Right cardiac atrium (tissue), 5 donors: ENCODE measurements at places on chromosomes 16 and 17.

DNA sequence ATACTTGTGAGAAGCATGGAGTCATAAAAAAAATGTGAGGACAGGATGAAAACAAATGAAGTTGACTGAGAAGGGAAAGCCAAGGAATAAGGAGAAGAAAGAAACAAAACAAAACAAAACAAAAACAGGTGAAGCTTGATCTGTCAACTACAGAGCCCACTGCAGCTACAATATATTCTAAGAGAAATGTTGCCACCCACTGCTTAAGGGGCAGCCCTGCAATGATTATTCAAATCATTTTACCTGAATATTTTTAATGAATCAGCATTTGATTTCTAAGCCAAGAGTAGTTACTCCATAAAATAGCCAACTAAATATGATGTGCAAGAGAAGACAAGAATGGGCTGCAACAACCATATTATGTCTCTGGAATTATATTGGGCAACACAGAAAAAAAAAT lies 252.0 kb upstream of the KIF2B start:
- no peak for DNase-seq

DNA sequence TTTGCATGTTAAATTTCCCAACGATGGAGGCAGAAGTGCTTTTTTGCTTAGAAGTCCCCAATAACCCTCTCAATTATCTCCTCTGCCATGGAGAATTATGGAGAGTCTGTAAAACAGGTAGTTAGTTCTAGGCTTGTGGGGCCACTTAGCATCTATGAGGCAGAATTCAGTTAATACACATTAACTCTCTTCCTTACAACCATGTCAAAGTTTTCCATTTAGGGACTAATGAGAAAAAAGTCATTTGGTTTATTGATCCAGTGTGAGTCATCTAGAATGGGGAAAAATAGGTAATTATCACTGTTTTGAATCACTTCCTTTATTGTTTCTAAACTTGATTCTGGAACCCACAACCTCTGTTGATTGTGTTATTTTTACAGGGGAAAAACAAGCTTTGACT lies 229.1 kb upstream of the COX10 start:
- no peak for DNase-seq

- DNase-seq: no peak
These were observed 11.8 kb downstream of the C17orf75 start for GRCh38 chr17:32330147-32330546.

DNA sequence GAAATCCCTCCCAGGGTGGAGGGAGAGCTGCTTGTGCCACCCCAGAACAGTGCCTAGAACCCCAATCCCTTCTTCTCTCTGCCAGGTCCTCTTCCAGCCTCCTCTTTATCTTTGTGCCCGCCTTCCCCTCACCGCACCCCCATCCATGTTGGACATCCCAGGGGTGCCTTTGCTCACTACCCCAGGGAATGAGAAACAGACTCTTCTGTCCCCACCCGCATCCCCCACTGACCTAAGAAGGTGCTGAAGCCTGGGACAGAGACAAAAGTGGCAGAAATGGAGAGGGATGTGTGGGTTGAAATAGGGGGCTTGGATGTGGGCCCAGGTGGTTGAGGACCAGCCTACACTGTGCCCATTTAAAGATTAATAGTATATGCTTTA lies 17.0 kb downstream of the ALOX15B start:
- DNase-seq: no peak

DNA sequence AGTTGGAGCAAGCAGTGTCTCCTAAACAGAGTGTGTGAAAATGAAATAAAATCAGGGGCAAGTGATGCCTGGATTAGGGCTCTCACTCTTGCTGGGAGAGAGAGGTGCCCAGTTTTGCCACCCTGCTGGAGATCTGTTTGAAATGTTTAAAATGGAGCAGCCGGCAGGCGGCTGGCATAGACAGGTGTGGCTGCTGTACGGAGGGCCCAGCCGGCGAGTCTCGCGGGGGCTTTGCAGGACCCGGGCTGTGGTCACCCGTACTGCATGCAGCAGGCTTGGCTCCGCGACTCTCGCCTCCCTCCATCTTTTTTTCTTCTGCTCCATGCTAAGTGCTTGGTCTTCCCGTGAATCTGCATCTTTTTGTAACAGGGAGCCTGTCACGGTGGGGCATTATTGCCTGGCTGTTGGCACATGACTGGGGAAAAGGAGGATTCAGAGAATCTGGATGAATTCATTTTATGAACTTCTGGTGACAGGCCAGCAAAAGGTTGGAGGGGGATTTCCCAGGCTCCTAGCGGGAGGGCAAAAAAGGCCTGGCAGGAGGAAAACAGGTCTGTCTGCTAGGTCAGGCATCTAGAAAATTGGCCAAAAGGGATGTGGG lies 1.8 kb downstream of the ZNRF1 start:
- DNase-seq: peak; percentile 22

DNA sequence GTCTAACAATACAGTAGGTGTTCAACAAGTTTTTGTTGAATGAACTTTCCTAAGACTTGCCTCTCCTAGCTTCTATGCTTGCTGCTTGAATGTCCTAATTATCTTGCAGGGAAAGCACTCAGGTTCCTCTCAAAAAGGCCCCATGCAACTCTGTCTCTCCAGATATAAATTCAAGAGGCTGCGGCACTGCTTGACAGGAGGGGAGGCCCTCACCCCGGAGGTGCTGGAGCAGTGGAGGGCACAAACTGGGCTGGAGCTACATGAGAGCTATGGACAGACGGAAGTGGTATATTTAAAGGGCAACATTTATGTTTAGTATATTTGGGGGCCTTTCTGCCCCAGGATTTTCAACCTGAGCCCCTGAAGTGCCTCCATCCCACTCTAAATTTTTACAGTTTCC lies 14.4 kb downstream of the THUMPD1 start:
- DNase-seq: no peak

- DNase-seq: no peak
These were observed 49.7 kb downstream of the TUBD1 start for GRCh38 chr17:59842901-59843652.
